ENCODE measurements at places on chromosomes 11 and 22. TPM values are rescaled to one million over a fixed set of nuclear protein-coding genes. Genes with fewer than 3 reads are reported as not detected.

SMIM35 gene
- total RNA-seq: 4.5 TPM

KMT2A gene
- total RNA-seq: 198 TPM

VSIG10L2 gene
- not detected for total RNA-seq

OR52N4 gene
- 2.1 TPM for total RNA-seq

CELSR1 gene
- 36.3 TPM for total RNA-seq

IGLL1 gene
- not detected for total RNA-seq

P2RY6 gene
- not detected for total RNA-seq

RPUSD4 gene
- total RNA-seq: 48.8 TPM

SLN gene
- total RNA-seq: not detected

VPS26B gene
- total RNA-seq: 35.3 TPM

ACCS gene
- total RNA-seq: 56.2 TPM

CLCF1 gene
- 44.6 TPM for total RNA-seq

ANO5 gene
- not detected for total RNA-seq

CECR2 gene
- 6.6 TPM for total RNA-seq

FAM111B gene
- 148 TPM for total RNA-seq

RCOR2 gene
- total RNA-seq: not detected
